CD4-positive, alpha-beta T cell (primary cell): ENCODE measurements at places on chromosomes 5 and 9. TPM values are rescaled to one million over a fixed set of nuclear protein-coding genes. Genes with fewer than 3 reads are reported as not detected.

The CBY3 gene
- total RNA-seq: 0.36 TPM

The ROR2 gene
- total RNA-seq: not detected

The STK10 gene
- 211 TPM for total RNA-seq

The IGFBPL1 gene
- not detected for total RNA-seq

The TAF11L2 gene
- not detected for total RNA-seq

The ADAMTS6 gene
- 2.0 TPM for total RNA-seq

The SLC6A3 gene
- 0.08 TPM for total RNA-seq

The CATSPER3 gene
- total RNA-seq: 0.56 TPM

The SGTB gene
- 93.7 TPM for total RNA-seq

The ELOVL7 gene
- not detected for total RNA-seq

The SLIT3 gene
- total RNA-seq: not detected

The SMIM33 gene
- total RNA-seq: 0.08 TPM

The GAPT gene
- not detected for total RNA-seq

The IL4 gene
- total RNA-seq: not detected

The FOXD4L5 gene
- not detected for total RNA-seq

The OSMR gene
- total RNA-seq: not detected

The FCN2 gene
- not detected for total RNA-seq

The ARSI gene
- total RNA-seq: 0.22 TPM

The WDR31 gene
- total RNA-seq: 0.22 TPM

The SEMA5A gene
- total RNA-seq: 2.9 TPM
